Stimulated activated CD8-positive, alpha-beta memory T cell treated with anti-CD3 and anti-CD28 coated beads, Interleukin-15, amount 100 ng/mL, for 1 hour (primary cell): ENCODE measurements at places on chromosomes 12 and 14.

DNA sequence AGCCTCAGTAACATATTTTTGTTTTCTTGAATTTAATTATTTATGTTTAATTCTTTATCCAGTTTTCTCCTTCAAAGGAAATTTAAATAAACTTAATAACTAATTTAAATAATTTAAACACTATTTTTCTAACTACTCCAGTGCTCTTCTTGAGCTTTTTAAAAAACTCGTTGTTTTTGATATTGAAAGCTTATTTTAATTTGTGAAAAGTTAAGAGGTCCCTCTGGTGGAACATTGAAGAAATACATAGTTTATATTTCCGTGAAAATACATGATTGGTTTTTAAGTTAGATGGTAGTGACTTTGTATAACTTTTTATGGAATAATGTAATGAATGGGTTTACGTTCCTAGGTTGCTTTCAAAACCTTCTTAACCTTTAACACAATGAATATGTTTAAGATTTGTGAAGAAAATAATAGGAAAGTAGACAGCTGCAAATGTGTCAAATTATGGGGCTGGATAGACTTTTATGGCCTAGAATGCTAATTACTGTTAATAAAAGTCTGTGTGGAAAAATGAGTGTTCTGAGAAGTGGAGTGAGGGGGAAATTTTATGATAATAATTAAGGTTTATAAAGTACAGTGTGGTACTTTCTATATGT lies 45.9 kb upstream of the MSRB3 start:
- DNase-seq: no peak

- no peak for DNase-seq
Measured at GRCh38 chr14:58560208-58560607, 77.6 kb upstream of the DACT1 start.

GRCh38 chr14:21352587-21352986 lies 31.2 kb downstream of the SUPT16H start:
- no peak for DNase-seq

- DNase-seq: no peak
Measured at GRCh38 chr14:55333711-55334485, 62.7 kb downstream of the FBXO34 start.

GRCh38 chr12:95699579-95699978 lies 91.0 kb downstream of the NTN4 start:
- no peak for DNase-seq

DNA sequence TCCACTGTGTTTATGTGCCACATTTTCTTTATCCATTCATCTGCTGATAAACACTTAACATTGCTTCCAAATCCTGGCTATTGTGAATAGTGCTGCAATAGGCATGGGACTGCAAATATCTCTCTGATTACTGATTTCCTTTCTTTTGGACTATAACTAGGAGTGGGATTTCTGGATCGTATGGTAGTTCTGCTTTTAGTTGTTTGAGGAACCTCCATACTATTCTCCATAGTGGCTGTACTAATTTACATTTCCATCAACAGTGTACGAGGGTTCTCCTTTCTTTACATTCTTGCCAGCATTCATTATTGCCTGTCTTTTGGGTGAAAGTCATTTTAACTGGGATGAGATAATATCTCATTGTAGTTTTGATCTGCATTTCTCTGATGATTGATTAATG lies 47.6 kb downstream of the TAOK3 start:
- no peak for DNase-seq

DNA sequence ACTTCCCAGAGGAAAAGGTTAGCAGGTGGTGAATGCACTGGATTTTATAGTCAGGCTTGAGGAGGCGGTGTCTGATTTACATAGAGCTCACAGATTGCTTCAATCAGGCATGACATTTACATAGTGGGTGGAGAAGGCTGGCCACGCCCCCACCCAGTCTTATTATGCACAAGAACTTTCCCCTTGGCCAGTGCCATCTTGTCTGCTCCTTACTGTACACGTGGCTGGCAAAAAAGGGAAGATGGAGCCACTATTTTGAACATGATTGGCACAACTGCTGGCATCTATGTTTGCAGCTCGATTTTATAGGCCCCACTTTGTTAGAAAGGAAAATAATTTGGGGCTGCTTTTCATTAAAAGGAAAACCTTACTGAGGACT lies 10.9 kb upstream of the LGMN start:
- no peak for DNase-seq

- no peak for DNase-seq
Measured at GRCh38 chr14:105072892-105073719, 7.9 kb upstream of the GPR132 start.

DNA sequence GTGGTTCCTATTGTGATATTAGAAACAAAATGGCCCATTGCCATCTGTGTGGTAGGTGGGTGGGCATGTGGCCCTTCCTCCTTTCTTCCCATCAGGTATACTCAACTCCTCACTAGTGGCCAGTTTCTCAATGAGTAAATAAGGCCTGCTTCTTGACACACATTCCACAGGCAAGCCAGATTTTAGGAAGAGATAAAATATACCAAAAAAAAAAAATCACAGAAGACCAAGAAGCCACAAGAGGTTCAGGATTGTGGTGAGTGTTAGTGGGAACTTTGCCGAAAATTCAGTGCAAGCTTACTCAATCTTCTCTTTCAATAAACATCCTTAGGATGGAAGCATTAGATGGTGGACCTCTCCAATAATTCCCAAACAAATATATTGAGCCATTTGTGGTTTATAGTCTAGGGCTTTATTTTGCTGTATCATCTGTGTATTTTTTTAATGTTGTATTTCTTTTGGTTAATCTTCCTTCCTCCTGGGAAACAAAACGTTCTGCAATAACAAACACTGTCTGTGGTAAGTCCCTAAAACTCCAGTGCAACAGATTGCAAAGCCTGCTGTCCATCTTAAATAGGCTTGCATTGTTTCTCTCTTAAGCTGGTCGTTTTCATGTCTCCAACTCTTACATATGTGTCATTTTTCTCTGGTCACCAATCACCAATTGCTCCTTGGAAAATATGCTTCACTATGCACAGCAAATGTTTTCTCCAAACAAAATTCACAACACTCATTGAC lies 289.9 kb upstream of the KITLG start:
- DNase-seq: no peak

DNA sequence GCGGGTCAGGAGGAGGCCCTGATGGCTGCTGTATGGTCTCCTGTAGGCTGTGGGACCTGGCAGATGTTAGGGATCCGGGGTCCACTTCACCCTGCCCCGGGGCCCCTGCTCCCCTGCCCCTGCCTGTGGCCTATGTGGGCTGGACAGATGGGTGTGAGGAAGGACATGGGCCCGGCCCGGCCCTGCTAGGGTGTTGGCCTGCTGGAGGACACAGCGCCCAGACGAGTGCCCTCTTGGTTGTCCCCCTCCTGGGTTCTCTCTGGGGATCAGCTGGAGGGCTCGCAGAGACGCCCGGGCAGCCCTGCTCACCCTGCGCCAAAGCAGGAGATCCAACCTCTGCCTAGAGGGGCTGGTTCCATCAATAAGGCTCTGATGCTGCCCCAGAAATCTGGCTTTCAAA lies 36.2 kb downstream of the BEGAIN start:
- no peak for DNase-seq

DNA sequence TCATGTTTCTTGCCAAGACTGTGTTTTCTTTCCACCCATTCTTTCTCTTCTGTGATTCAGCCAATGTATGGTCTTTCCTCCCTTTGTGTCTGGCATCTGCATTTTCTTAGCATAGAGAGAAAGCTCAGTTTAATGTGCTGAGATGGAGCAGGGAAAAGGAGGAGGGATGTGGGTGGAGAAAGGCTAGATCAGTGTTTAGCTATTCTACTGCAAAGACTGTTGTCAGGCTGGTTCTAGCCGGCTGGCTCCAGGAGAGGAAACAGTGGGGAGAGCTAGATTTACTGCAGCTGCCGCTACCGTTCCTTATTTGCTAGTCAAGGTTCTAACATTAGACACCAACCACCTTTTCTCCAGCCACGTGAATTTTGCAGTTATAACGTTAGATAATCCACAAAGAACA lies 5.2 kb upstream of the RIMKLB start:
- DNase-seq: no peak

DNA sequence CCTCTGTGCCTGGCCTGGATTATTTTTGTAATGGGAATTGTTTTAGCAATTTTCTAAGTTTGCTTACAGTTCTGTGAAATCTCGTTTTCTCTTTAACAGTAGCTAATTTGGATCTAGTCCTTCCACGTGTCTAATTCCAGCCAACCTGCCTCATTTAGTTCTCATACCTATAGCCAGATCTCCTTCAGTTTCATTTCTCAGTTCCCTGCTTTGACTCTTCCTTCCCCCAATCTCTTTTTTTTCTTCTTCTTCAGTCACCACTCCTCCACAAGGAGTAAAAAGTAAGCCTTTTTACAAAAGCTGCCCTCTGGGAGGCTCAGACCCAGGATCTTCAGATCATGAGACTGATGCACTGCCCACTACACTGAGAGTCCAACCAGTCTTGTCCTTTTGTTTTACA lies 1.4 kb downstream of the THTPA start:
- DNase-seq: no peak

DNA sequence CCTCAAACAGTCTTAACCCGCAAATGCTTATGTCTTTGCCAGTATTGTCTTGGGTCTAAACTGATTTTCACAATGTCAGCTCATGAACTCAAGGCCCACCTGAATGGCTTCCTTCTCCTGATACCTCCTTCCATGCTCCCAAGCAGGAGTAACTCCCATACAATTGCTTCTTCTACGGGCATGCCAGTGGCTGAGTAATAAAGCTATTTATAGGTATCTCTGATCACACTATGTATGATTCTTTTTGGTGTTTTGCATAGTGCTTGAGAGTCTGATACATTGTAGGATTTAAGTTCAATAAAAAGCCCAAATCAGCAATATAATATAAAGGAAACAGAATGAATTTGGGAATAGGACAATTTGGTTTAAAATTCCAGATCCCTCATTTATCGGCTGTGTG lies 235.0 kb upstream of the DCN start:
- DNase-seq: no peak

- no peak for DNase-seq
Measured at GRCh38 chr14:46940611-46941010, 289.0 kb upstream of the RPL10L start.

- DNase-seq: no peak
Measured at GRCh38 chr14:102445066-102445465, 64.5 kb downstream of the ANKRD9 start.

GRCh38 chr12:2295941-2296461 lies 243.2 kb downstream of the CACNA1C start:
- no peak for DNase-seq

- no peak for DNase-seq
Measured at GRCh38 chr12:104213952-104214351, 1.6 kb upstream of the TXNRD1 start.

- no peak for DNase-seq
Measured at GRCh38 chr12:1935242-1935641, 16.8 kb upstream of the CACNA2D4 start.

DNA sequence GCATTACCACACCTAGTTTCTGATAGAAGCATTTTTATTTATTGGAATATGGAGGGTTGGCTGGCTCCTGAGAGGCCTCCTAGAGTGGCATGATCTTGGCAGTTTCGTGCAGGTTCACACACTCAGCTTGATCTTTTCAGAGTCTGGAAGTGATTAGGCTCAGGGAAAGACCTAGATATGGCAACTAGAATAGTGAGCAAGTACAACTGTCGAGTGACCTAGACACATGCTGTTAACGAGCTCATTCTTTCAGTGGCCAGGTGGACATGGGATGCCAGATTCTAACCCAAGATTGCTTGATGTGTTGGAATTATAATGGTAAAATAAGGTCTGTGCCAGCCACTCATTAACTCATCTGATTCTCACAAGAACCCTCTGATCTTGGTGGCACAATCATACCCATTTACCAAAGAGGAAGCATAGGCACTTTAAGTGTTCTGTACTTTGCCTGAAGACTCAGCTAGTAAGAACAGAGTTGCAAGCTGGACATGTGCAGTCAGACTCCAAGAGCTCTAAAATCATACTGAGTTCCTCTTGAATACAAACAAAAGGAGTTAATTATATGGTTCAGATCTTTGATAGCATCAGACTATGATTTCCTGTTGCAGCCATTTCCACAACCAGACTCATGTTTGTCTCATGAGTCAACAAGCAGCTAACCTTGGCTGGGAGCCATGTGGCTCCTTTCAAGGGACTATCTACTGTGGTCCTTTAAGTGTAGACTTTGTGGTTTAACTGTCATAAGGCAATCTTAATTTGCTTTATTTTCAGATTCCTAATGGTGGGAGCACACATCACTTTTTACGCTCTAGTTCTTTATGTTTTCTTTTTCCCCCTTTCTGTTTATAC lies 144.2 kb downstream of the PLEKHA5 start:
- peak; percentile 24 for DNase-seq

DNA sequence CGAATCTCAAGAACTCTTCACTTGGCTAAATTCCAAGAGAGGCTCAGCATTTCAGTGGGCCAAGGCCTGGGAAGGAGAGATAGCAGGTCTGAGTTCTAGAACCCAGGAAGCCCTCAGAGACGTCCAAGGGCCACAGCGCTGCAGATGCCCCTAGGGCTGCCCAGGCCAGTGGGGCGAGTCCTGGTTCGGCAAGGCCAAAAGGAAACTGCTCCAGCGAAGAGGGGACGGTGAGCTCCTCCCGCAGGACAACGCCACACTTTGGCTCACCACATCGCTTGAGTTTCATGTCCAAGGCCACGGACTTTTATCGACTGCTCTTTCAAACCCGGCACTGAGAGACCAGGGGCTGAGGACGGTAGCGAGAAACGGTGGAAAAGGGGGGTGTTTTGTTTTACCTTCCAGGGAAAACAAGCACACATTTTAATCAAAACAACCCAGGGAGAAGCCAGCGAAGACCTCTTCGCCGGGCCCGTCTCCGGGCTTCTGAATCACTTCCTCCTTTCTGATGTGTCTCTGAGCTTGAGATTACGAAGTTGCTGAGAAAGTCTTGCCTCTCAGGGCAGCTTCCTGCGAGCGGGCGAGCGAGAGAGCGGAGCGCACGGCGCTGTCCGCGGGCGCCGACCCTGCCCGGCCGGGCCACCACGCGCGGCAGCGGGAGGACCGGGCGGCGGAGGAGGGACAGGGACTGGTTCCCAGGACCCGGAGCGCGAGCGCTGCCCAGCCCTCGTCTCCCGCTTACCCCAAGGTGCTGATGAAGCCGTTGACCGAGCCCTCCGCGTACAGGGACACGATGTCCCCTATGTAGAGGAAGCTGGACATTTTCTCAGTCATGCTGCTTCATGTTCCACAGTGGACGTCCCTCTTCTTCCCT lies 808 bp downstream of the ITPR2 start:
- peak; percentile 30 for DNase-seq

DNA sequence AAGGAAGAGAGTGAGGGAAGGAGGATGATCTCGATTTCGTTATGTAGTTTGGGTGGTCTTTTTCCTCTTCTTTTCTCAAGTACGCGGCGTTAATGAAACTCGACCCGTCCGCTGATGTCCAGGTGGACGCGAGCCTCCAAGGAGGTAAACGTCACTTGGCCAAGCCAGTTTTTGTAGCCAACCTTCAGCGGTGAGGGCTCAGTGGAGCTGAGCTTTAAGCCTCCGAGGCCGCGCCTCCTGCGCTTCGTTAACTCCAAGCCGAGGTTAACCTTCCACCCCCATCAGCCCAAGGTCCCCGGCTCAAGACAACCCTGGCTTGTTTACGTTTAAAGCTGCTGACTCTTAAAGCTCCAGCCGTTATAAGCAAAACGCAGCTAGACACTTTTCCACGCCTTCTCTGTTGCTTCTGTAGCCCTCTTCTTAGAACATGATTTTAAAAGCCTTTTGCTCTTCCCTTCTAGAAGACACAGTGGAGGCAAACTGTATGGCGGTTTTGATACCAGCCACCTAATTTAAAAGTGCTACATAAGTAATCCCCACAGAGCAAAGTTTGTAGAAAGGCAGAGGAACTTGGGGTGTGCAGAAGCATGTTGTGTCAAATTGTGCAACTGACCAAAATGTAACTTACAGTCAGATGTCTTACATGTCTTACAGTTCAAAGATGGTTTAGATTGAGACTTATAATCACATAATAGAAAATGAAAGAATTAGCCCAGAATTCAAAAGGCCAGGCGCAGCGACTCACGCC lies 923 bp upstream of the ITPR2 start:
- no peak for DNase-seq
